CD8-positive, alpha-beta T cell (primary cell): ENCODE measurements at places on chromosomes 3 and 15.

- DNase-seq: peak; percentile 34
These were observed 4.5 kb upstream of the RFT1 start for GRCh38 chr3:53134631-53135232.

GRCh38 chr15:56036546-56037067 is 43.2 kb upstream of the NEDD4 start:
- DNase-seq: no peak

DNA sequence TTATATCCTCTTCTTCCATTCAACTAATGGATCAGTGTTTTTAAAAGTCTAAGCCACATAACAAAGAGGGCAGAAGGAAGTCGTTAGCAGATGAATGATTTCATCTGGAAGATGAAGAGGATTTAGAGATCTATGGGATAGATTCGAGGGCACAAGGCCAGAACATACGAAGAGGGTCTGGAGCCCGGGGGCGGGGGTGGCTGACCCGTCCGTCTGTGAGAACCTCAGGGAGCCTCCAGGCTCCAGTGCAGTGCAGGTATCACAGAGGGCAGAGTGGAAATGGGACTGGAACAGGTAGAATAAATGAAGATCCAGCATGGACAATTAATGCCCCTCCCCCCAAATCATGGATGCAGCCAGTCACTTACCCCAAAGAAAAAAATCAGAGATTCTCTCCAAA is 1.5 kb upstream of the GOLGA8B start:
- no peak for DNase-seq

DNA sequence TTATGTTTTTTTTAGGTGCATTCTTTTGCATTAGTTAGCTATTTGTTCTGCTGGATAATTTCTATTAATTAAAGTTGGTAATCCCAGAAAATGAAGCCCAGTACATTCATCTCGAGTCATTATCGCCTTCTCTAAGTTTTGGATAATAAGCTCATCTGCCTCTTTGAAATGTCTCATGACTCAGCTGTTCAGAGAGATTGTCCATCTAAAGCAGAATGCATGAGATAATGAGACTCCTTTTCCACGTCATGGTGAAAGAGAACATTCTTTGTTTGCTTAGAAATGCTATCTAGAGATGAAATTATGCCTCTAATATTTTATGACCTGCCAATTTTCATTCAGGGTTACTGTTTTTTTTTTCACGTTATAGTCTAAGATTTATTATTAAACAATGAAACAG is 374.7 kb upstream of the GOLIM4 start:
- no peak for DNase-seq

- DNase-seq: no peak
These were observed 48.6 kb downstream of the KCNMB2 start for GRCh38 chr3:178584722-178585380.

GRCh38 chr3:65385805-65386204 is 652.9 kb downstream of the MAGI1 start:
- no peak for DNase-seq

- DNase-seq: no peak
These were observed 142.3 kb upstream of the WNT5A start for GRCh38 chr3:55629432-55629831.

GRCh38 chr15:79248183-79248582 is 34.3 kb upstream of the ANKRD34C start:
- no peak for DNase-seq

DNA sequence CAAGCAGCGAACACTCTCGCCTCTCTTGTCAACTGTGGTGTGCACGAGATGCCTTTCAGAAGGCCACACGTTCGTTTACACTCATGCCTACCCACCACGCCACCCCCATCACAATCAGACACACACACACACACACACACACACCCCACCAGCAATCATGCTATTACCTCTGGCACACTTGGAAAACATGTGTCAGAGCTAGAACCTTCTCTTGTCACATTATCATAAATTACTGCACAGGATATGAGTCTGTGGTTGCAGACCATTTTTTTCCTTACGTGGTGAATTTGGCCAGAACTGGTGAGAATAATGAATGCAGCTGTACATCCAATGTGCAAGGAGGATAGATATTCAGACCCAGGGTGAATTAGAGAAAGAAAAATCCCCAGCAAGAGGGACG is 52.4 kb downstream of the TRIM69 start:
- DNase-seq: peak; percentile 26

GRCh38 chr15:88657326-88658069 is 18.7 kb downstream of the ISG20 start:
- DNase-seq: no peak

- DNase-seq: no peak
These were observed 2.3 kb downstream of the PLXND1 start for GRCh38 chr3:129603991-129604749.

DNA sequence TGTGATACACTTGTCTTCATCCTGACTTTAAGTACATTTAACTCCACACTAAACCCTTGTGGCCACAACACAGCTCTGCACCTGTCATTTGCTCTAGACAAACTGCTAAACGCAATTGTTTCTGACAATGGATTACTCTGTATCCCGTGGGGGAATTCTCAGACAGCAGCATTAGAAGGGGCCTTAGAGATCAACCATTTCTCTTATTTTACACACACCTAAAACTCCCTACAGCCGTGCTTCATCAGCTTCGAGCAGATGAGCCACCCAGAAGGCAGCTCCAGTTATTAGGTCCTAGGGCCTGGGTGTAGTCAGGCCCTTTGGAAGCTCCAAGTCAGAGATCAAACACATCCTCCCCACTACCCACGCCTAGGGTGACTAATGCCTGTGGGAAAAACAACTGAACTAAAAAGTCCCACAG is 1.3 kb upstream of the IL12A start:
- no peak for DNase-seq

DNA sequence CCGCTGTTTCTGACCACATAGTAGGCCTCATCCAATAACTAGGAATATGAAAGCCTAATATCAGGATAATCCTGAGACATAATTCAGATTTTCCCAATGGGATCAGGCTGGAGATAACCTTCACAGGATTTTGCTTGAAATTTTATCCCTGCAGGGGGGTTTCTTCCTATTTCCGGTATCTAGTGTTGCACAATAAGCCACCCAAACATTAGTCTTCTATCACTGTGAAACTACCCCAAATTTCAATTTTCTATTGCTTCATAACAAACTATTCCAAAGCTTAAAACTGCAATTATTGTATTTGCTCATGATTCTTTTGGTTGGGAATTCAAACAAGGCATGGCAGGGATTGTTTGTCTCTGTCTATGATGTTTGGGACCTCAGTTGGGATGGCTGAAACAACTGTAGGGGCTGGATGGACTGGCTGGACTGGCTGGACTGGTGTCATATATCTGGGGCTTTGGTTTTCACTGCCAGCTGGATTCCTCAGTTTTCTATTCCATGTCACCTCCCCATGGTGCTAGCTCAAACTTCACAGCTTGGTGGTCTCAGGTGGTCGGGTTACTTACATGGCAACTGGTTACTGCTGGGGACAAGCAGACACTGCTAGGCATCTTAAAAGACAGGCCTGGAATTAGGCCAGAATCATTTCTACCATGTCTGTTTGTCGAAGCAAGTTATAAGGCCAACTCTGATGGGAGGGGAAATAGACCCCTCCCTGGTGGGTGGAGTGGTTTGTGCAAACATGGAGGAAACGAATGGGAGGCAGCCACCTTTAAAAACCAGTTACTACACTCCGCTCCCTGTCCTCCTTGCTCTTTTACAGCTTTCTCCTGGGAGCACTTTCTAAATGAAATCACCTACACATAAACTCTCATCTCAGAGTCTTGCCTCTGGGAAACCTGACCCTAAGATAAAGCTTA is 88.2 kb upstream of the STT3B start:
- DNase-seq: no peak

DNA sequence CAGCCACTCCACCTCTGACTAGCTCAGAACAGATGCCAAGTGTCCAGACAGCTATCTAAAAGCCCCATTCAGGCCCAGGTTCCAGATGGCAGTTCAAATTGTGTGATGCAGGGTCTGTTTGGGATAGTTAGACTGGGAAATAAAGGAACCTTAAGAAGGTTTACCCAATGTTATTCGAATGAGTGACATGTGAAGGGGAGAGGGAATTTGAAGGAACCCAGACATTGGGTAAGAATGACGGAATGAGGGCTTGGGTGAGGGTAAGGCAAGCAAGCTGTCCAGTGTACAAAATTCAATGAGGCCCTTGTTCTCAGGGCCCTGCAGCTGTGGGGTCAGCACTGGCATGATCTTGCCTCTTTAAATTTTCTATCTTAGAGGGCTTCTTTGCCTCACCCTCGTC is 34.1 kb downstream of the ATP13A5 start:
- DNase-seq: no peak

- DNase-seq: no peak
These were observed 24.5 kb upstream of the DENND6A start for GRCh38 chr3:57717205-57717868.

GRCh38 chr3:136070953-136071949 is 105.7 kb downstream of the PPP2R3A start:
- DNase-seq: peak; percentile 6

GRCh38 chr3:159229116-159229680 is 427.3 kb downstream of the MFSD1 start:
- DNase-seq: no peak

- DNase-seq: no peak
These were observed 8.3 kb downstream of the BCL6 start for GRCh38 chr3:187737006-187737367.

DNA sequence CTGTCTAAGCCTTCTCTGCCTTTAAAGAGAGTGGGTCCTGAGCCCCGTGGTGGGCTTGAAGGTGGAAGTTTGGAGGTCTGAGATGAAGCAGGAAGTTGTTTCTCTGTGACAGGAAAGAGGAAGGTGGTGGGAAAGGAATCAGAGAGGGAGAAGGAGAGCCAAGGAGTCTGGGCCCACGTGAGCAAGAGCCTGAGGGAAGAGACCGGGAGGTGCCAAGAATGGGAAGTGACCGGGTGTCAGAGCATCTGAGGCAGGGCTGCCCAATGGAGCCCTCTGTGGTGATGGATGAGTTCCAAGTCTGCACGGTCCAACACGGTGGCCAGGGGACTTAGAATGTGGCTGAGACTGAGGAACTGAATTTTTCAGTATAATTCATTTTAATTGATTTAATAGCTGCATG is 24.6 kb downstream of the ALDH1L1 start:
- no peak for DNase-seq

DNA sequence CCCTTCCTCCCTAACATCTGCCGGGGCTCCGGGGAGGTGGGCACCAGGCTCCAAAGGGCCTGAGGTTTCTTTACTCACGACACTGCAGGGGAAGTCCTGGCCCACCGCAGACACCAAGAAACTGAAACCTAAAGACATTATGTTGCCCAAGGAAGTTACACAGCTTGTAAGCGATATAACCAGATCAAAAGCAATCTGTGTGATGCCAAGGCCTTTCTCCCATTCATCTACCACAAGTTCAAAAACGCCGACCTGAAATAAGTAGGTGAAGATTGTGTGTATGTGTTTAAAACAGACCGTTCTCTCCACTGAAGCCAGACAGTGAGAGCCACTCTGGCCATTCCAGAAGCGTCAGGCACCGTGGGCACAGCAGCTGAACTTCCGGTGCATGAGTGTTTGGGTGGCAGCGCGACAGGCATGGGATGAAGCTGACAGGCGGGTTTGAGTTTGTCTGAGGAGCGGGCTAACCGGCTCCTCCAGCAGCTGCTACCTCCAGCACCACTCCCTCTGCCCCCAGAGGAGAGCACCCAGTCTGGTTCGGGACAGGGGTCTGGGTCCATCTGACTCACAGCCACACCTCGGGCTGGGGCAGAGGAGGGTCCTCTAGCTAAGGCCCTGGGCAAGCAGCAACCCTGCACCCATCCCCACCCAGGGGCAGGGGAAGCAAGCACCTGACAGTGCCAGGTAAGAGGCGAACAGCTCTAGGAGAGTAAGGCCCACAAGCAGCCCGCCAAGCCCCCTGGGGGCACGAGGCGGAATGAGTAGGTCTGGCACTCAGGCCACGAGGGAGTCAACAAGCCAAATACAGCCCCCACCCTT is 1.3 kb downstream of the TNK2 start:
- DNase-seq: peak; percentile 84

- DNase-seq: peak; percentile 25
These were observed 10.8 kb upstream of the VPS33B start for GRCh38 chr15:91032919-91033803.
